ENCODE measurements at places on chromosomes 4 and X.
A peak's percentile ranks its signal among the peaks of the same experiment; 100 is the strongest.

GRCh38 chrX:1355131-1356046, 18.8 kb downstream of the IL3RA start:
- DNase-seq, result no peak

GRCh38 chr4:111689214-111689613, 456.0 kb upstream of the FAM241A start:
- no peak for DNase-seq

GRCh38 chr4:27836523-27836922, 975.9 kb downstream of the STIM2 start:
- DNase-seq, result no peak

GRCh38 chrX:16664074-16664473, 14.1 kb downstream of the S100G start:
- no peak for DNase-seq

DNA sequence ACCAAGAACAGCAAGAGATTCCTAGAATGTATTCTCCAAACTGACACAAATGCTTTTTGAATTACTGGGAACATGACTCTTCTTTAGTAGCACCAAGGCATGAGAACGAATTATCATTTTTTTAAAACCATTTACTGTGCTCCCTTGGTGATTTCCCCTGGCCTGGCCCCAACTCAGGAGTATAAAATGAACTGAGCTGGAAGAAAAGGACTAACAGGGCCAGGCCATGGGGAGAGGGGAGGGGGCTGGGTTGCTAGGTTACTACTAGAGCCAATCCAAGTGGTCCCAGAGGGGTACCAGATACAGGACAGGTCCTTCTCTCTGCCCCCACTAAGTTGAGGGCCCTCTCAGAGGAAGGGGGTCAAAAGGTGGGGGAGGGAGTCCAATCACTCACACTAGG, 23.1 kb downstream of the SASH3 start:
- DNase-seq, result no peak

- DNase-seq, result no peak
Measured at GRCh38 chr4:152148057-152148456, 387.2 kb upstream of the GATB start.

DNA sequence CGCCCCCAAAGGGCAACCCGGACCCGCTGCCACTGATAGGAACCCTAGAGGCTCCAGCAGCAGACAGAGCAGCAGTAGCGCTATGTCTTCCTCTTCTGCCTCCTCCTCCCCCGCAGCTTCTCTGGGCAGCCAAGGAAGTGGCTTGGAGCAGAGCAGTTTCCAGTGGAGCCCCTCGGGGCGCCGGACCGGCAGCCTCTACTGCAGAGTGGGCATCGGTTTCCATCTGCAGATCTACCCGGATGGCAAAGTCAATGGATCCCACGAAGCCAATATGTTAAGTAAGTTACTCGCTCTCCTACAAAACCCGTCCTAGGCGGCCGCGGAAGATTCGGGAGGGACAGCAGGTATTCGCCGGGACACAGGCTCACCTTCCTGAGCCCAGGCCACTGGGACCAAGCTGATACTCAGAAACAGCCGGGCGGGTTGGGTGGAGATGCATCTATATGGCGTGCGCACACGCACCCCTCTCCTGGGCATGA, 477 bp downstream of the FGF5 start:
- DNase-seq, result no peak

DNA sequence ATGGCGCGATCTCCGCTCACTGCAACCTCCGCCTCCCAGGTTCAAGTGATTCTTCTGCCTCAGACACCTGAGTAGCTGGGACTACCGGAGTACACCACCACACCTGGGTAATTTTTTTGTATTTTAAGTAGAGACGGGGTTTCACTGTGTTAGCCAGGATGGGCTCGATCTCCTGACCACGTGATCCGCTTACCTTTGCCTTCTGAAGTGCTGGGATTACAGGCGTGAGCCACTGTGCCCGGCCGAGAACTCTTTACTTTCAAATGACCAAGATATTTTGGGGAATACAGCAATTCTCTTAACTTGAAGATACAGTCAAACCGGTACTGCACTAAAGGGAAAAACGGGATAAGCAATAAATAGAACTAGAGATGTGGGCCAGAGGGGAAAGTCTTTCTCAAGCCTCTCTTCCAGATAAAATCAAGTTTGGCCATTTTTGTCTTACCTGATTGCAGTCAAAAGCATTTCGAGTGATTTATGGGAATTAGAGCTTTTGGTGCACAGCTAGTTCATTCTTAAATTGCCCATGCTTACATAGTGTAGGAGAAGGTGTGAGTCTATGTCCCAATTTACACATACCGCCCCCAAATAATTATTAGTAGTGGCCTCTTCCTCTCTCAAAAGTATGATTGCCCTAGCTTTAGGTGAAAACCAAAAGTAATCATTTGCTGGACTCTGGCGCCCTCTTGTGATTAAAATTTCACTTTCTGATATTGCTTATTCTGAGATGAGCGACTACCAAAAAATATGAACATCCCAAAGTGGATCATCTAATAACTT, 53.2 kb upstream of the ABCG2 start:
- DNase-seq, result no peak

DNA sequence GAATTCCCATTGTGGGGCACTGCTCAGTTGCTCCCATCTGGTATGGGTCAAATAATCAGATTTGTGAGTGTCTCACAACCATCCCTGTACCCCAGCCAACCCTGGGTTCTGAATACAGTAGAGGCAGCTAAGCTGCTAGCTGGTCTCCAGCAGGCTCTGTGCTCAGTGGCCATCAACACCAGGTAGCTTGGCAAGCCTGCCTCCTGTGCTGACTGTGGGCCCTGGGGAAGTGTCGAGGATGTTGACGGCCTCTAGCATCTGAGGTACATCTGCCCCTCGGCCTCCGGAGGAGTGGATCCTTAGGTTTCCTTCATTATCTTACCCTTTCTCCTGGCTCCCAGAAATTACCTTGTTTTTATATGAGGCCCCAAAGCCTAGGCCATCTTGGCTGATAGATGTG, 13.3 kb downstream of the RNF4 start:
- no peak for DNase-seq

- no peak for DNase-seq
Measured at GRCh38 chr4:72977936-72978485, 91.5 kb downstream of the COX18 start.

DNA sequence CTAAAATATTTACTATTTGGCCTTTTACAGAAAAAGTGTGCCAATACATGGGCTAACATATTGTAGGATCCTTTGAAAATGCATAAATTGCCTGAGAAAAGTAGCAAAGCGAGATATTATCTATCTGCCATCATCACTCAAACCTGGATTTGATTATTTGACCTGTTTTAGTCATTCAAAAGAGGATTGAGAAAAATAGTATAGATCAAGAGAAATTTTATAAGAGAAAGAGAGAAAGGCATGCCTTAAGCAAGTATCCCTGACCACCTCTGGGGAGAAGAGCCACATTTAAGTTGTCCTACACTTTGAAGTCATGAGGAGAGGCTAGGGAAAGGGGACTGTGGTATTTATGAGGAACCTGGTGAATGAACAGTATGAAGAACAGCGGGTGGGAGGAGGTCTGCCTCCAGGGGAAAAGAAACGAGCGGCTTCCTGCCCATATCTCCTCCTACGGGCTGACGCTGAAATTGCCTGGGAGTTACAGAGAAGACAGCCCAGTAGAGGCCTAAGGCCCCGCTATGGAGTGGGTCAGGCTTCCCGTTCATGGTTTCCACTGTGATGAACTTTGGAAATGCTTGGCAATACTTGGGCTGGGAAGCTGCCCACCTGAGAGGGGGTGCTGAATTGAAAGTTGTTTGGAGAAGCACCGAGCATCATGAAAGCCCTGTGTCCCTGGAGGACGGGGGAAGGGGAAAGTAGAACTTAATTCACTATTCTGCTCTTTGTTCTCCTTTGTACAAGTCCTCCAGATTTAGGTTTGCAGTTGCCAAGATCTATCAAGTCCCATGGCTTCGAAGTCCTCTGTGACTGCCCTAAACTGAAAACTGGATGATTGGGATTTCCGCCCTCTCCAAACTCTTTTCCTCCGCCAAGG, 106.9 kb upstream of the ACSL4 start:
- no peak for DNase-seq

GRCh38 chr4:8788174-8788573, 83.5 kb downstream of the HMX1 start:
- DNase-seq, result no peak

DNA sequence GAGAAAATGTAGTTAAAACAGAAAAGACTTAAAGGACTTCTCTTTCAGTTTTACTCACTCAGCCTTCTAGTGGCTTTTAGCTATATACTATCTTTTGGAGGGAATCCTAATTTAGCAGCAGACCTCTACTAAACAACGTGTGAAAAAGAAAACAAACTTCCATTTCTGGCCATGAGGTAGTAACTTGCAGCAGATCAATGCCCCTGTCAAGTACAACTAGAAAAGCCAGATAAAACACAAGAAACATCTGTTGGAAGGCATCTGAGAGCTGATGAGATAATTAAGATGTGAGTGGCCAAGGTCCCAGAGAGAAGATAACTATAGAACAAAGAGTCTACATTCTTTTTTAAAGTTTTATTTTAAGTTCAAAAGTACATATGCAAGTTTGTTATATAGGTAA, 101.7 kb downstream of the CORIN start:
- DNase-seq, result no peak

- DNase-seq, result no peak
Measured at GRCh38 chr4:17517664-17518063, 2.7 kb downstream of the CLRN2 start.

GRCh38 chrX:134717698-134718097, 59.4 kb upstream of the PLAC1 start:
- DNase-seq, result no peak

- DNase-seq, result no peak
Measured at GRCh38 chr4:110270492-110271197, 72.2 kb upstream of the ELOVL6 start.

DNA sequence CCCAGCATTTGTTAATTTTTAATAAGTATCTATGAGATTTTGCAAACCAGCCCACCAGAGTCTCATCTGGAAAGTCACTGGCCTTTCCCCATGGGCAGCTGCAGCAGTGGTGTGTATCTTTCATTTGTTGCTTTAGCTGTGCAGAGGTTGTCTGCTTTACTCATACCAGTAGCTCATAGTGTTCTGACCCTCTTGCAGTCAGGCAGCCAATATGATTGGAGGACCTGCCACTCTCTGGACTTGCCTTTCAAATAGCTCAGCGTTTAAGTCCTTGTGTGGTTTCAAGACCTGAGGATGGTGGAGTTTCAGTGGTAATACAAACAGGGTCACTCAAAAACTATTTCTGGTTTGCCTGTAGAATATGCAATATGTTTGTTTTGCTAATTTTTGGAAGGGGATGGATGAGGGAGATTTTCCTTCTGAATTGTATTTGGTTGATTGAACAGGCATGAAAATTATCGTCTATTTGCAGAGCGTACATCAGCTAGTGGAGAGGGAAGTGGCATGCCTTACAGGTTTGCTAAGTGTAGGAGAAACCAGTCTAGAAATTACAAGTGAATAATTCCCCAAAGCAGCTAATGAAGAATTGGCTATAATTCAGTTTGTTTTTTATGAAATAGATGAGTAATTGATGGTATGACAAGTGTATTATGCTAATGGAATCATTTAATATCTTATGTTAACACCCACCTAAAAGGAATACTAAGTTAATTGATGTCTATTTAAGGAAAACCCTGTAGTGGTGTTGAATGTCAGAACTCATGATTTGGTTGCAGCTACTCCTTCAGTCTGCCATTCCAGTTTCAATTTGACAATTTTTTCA, 8.9 kb downstream of the POLA1 start:
- no peak for DNase-seq

- DNase-seq, result no peak
Measured at GRCh38 chr4:6875431-6875831, 34.2 kb upstream of the TBC1D14 start.

DNA sequence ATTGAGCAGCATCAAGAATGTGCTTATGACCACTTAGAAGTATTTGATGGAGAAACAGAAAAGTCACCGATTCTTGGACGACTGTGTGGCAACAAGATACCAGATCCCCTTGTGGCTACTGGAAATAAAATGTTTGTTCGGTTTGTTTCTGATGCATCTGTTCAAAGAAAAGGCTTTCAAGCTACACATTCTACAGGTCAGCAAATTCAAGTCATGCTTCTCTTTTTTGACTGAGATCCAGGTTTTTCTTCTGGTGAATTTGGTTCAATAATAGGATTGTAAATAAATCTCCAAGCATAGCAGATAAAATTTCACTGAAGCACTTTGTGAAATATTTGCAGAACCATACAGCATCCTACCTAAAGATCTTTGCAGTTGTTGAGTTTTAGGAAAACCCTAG, 218.1 kb downstream of the TLL1 start:
- peak; percentile 49 for DNase-seq

DNA sequence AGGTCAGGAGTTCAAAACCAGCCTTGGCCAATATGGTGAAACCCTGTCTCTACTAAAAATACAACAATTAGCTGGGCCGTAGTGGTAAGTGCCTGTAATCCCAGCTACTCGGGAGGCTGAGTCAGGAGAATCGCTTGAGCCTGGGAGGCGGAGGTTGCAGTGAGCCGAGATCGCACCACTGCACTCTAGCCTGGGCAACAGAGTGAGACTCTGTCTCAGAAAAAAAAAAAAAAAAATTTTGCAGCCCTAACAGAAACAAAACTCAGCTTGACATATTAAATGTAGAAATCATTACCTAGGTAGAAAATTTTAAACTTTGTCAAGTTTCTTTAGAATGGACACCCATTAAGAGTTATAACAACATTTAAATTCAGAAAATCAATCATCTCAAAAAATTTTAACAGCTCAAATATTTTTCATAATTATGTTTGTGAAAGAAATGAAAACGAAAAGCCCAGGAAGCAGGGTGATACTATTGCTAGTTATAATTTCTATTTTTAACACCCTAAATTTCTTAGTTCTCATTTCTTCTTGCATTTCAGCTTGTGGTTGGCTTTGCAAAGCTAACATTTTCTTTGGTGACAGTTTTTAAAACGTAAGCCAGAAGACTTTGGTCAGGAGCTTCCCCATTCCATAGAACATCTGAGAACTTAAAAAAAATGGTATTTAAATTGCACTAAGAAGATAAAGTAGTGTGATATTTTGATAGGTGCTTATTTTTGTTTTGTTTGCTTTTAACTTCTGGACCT, 33.3 kb upstream of the RBBP7 start:
- DNase-seq, result no peak

DNA sequence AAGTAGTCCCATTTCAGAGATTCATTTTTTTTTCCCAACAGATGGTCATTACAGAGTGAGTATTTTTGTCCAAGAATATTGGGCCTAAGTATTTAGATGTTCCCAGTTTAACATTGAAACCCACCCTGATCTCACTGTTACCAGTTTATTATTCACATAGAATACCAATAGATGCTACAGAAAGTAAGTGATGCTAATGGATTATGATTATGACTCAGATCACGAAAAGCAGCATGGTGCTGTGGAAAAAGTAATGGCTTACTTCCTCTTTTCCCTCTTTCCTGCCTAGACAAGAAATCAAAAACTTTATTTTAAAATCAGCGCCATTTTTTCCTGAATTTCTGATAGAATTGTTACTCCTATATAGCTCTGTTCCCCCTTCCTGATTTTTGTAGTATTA, 51.9 kb downstream of the GSPT2 start:
- DNase-seq, result no peak

DNA sequence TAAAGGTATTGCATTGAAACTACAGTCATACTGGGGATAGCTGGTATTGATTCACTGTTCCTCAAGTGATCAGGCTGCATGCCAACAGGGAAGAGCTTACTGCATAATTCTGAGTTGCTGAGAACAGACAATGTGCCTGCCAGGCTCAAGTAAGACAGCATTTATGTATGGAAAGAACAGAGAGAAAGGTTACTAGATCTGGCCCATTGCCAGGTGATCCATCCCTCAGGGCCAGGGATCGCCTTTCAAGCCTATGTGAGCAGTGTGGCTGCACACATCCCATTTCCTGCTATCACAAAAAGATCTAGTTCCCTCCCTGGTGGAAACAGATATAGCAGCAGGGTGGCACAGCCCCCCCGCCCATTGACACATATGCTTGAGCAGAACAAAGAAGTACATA, 254.0 kb downstream of the TMA16 start:
- peak; percentile 70 for DNase-seq

- DNase-seq, result no peak
Measured at GRCh38 chrX:71671043-71671780, 3.9 kb downstream of the LOC101059915 start.
